Activated CD4-positive, alpha-beta T cell treated with anti-CD3 and anti-CD28 coated beads, Interleukin-2, amount 10 ng/mL, durations not matched to agents 24 days and 14 days (primary cell): ENCODE measurements at places on chromosomes 16 and 17. TPM values are rescaled to one million over a fixed set of nuclear protein-coding genes. Genes with fewer than 3 reads are reported as not detected.
A peak's percentile ranks its signal among the peaks of the same experiment; 100 is the strongest.

- no peak overlapping the region for H3K4me3 ChIP-seq
- H3K27me3 ChIP-seq = no peaks in the 10 kb centered on the region
- DNase-seq = no peak
- peaks cover 7% of the 10 kb centered on the region for H3K4me1 ChIP-seq
These were observed 46.5 kb downstream of the FAM222B start for GRCh38 chr17:28796062-28796461.

- H3K27ac ChIP-seq = no peak overlapping the region
- no peak overlapping the region for H3K4me3 ChIP-seq
- no peaks in the 10 kb centered on the region for H3K36me3 ChIP-seq
- peaks cover 47% of the 10 kb centered on the region for H3K27me3 ChIP-seq
These were observed 3.8 kb downstream of the CRYM start for GRCh38 chr16:21274172-21274726.

- peaks cover 25% of the 10 kb centered on the region for H3K36me3 ChIP-seq
- peak within 1 kb of the TSS; percentile 85 for H3K27ac ChIP-seq
- DNase-seq = peak; percentile 88
- peaks cover 11% of the 10 kb centered on the region for H3K4me1 ChIP-seq
These were observed at the start of gene SDR42E1 for GRCh38 chr16:82011199-82011641. SDR42E1 (minus strand) TSS chr16:82011470; CDS start chr16:82000858, 10,612 bp downstream.

DNA sequence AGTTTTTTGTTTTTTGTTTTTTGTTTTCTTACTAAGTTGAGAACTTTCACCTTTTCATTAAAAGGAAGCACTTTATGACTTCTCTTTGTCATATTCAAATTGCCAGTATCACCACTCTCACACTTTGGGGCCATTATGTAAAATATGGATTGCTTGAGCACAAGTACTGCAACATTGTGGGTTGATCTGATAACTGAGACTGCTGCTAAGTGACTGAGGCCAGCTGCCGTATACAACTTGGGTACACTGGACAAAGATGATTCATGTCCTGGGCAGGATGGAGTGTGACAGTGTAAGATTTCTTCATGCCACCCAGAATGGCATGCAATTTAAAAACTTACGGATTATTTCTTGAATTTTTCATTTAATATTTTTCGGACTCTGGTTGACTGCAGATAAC, 7.8 kb downstream of the TTC19 start:
- H3K4me1 ChIP-seq = peaks cover 15% of the 10 kb centered on the region
- no peak overlapping the region for H3K4me3 ChIP-seq
- no peak for DNase-seq
- H3K27me3 ChIP-seq = no peaks in the 10 kb centered on the region
- peaks cover 72% of the 10 kb centered on the region for H3K36me3 ChIP-seq
- H3K27ac ChIP-seq = no peak overlapping the region

DNA sequence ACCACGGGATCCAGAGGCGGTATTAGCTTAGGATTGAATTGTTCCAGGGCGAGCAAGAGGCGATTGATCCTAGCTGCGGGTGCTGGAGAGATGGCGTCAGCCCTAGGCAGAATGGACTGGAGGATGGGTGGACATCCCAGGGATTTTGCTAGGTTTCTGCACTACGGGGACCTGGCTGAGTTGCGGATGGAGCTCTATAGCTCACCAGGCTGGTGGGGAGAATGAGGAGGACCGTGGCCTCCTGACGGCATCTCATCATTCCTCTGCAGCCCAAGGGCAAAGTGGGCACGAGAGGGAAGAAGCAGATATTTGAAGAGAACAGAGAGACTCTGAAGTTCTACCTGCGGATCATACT, 614 bp downstream of the TMEM208 start:
- peaks cover 49% of the 10 kb centered on the region for H3K36me3 ChIP-seq
- H3K4me1 ChIP-seq = peaks cover 43% of the 10 kb centered on the region
- no peaks in the 10 kb centered on the region for H3K27me3 ChIP-seq
- peak overlapping the region; percentile 98 for H3K27ac ChIP-seq
- H3K4me3 ChIP-seq = peak overlapping the region; percentile 98

DNA sequence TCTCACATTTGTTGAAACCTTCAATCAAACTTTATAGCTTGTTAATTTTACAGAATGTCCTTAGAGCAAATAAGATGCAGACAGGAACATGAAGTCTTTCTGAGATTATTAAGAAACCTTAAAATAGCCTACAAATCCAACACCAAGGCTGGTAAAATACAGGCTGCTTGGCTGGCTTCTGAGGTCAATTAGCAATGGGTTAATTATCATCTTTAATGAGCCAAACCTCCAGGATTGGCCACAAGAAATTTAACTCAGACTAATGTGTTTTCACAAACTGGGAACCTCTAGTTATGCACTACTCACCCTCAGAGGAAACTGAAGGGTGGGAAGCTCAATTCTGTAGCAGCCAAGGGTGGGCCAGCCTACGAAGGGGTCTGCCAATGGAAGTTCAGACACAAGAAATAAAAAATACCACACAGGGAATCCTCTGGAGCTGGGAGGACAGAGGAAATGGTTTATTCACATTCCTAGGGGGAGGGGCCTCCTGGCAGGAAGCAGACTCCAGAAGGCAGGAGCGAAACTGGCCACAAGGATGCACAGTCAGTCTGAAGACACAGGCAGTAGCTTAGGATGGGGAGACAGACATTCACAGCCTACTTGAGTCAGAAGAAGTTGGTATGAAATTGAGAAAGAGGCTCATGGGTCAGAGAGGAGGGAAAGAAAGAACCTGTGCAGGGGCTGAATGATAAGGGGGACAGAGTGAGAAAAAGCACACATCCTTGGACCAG, 36.1 kb downstream of the HIC1 start:
- peak overlapping the region; percentile 94 for H3K27ac ChIP-seq
- H3K4me1 ChIP-seq = peaks cover 66% of the 10 kb centered on the region
- peaks cover 16% of the 10 kb centered on the region for H3K36me3 ChIP-seq

- no peak overlapping the region for H3K27ac ChIP-seq
- no peak for DNase-seq
- H3K4me3 ChIP-seq = no peak overlapping the region
- no peaks in the 10 kb centered on the region for H3K4me1 ChIP-seq
- no peaks in the 10 kb centered on the region for H3K27me3 ChIP-seq
These were observed 820.1 kb upstream of the RBFOX1 start for GRCh38 chr16:6512512-6512911.

DNA sequence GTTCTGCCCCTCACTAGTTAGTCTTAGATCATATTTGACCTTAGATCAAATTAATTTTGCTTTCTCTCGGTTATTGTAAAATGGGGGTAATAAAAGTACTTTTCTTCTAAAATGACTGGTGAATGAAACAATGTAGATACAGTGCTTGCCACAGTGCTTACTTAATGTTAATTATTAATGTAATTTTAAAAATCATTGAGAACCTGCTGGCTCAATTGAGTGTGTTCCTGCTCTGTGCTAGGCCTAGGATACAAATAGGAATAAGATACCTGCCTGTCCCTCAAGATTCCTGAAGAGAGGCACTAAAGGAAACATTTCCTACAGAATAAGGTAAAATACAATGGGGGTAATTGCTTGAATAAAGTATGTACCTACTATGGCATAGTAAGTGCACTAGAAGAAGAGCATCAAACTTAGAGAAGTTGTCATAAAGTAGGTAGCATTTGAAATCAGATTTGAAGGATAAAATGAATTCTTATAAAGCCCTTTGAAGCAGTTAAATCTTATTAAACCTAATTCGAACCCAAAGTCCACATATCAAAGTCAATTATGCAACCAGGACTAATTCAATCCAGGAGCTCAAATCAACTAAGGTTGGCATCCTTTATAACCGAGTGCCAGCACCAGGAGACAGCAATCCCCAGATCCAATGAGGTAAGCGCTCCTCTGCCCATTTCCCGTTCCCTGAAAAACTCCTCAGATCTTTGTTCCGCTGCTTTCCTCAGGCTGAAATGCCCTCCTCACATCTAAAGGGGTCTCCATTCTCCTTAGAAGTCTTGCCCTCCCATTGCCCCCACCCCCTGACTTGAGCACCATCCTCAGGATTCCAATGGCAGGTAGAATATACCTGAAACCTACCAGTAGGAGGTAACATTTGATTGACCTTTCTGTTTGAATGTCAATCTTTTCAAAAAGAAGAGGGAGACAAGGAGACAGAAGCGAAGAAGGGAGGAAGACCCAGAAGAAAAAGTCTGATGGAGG, 2.4 kb upstream of the MED13 start:
- no peak overlapping the region for H3K4me3 ChIP-seq
- H3K27me3 ChIP-seq = no peaks in the 10 kb centered on the region
- peaks cover 15% of the 10 kb centered on the region for H3K36me3 ChIP-seq
- DNase-seq = no peak

- DNase-seq = peak; percentile 68
- H3K4me1 ChIP-seq = peaks cover 3% of the 10 kb centered on the region
- no peaks in the 10 kb centered on the region for H3K36me3 ChIP-seq
- no peak overlapping the region for H3K27ac ChIP-seq
These were observed 66.4 kb upstream of the SMIM36 start for GRCh38 chr17:55577687-55578086.

- no peak overlapping the region for H3K27ac ChIP-seq
These were observed 361.6 kb downstream of the GRIN2A start for GRCh38 chr16:9820476-9821246.

- peak overlapping the region; percentile 98 for H3K4me3 ChIP-seq
- peak; percentile 81 for DNase-seq
- peak overlapping the region; percentile 96 for H3K27ac ChIP-seq
- H3K27me3 ChIP-seq = no peaks in the 10 kb centered on the region
- H3K36me3 ChIP-seq = peaks cover 17% of the 10 kb centered on the region
- peaks cover 33% of the 10 kb centered on the region for H3K4me1 ChIP-seq
These were observed 1.2 kb downstream of the JPT1 start for GRCh38 chr17:75152922-75153779.

- no peaks in the 10 kb centered on the region for H3K27me3 ChIP-seq
- peaks cover 7% of the 10 kb centered on the region for H3K36me3 ChIP-seq
- peaks cover 21% of the 10 kb centered on the region for H3K4me1 ChIP-seq
These were observed 580 bp downstream of the MT1X start for GRCh38 chr16:56682703-56683397.

DNA sequence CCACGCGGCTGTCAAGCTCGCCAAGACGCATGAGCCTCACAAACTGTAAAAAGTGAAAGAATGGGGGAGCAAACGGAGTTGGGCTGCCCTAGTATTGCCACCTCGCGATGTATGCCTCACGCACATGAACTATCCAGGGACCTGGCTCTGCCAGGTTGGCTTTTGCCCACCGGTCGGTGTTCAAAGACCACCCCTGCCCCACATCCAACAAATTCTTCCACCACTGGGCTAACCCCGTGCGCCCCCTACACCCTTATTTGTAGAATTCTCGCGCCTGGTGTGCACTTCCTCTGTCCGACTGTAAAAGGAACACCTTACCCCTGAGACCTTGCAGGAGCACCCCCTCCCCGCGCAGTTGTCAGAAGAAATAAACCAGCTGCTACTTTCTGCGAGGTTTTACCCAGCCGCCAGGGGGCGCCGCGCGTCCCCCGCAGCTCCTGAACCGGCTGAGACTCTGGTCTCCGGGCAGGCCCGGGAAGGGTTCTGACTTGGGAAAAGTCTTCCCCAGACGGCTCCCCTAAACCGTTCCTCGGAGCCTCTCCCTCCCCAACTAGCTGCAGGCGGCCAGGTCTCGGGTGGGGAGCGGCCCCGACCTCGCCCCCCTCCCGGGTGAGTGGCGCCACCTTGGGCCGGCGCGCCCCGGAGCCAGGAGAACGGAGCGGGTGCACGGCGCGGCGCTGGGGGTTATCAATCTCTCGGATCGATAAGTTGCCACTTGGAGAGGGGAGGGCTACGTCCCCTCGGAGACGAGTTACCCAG, 1.7 kb upstream of the ZNF423 start:
- H3K36me3 ChIP-seq = peaks cover 2% of the 10 kb centered on the region
- H3K27me3 ChIP-seq = peaks cover 56% of the 10 kb centered on the region
- peaks cover 3% of the 10 kb centered on the region for H3K4me1 ChIP-seq
- DNase-seq = peak; percentile 84

DNA sequence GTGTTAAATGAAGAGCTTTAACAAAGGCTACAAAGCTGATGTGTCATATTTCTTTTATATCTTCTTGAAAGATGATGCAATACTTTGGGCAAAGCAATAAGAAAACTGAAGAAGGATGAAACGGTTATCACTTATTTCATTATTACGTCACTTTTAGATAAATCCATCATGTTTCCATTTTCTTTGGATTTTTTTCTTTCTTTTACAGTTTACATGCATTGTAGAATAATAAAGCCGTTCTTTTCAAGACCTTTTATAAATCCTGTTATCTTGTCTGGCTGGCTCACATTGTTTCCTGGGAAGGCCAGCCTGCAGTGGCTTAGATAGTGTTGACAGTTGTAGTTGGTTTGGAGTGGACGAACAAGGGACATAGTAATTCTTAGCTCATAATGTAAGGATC, 28.9 kb downstream of the TANC2 start:
- no peak overlapping the region for H3K4me3 ChIP-seq
- no peaks in the 10 kb centered on the region for H3K36me3 ChIP-seq
- no peak for DNase-seq
- H3K27me3 ChIP-seq = no peaks in the 10 kb centered on the region
- no peak overlapping the region for H3K27ac ChIP-seq

- peak overlapping the region; percentile 4 for H3K27ac ChIP-seq
- H3K4me1 ChIP-seq = peaks cover 7% of the 10 kb centered on the region
- H3K4me3 ChIP-seq = no peak overlapping the region
- peaks cover 20% of the 10 kb centered on the region for H3K36me3 ChIP-seq
- H3K27me3 ChIP-seq = no peaks in the 10 kb centered on the region
- peak; percentile 79 for DNase-seq
These were observed 10.6 kb upstream of the NUDT16L1 start for GRCh38 chr16:4682616-4683254.

- no peak overlapping the region for H3K4me3 ChIP-seq
- no peak overlapping the region for H3K27ac ChIP-seq
- H3K4me1 ChIP-seq = peaks cover 20% of the 10 kb centered on the region
- H3K36me3 ChIP-seq = peaks cover 4% of the 10 kb centered on the region
- H3K27me3 ChIP-seq = peaks cover 52% of the 10 kb centered on the region
These were observed 5.8 kb downstream of the IRX3 start for GRCh38 chr16:54280751-54281150.

GRCh38 chr16:66948134-66948836, 12.8 kb upstream of the CES3 start:
- DNase-seq = peak; percentile 70
- H3K27me3 ChIP-seq = peaks cover 37% of the 10 kb centered on the region
- H3K4me1 ChIP-seq = peaks cover 18% of the 10 kb centered on the region

- H3K4me3 ChIP-seq = no peak overlapping the region
- no peaks in the 10 kb centered on the region for H3K4me1 ChIP-seq
- H3K27me3 ChIP-seq = peaks cover 6% of the 10 kb centered on the region
- H3K27ac ChIP-seq = no peak overlapping the region
These were observed 10.0 kb upstream of the PPL start for GRCh38 chr16:4946917-4947316.

Gene CCNF
- 44.7 and 45.7 TPM in 2 replicates for total RNA-seq

Gene IRX6
- total RNA-seq = not detected in 2 replicates

Gene DNAH17
- total RNA-seq = 0.02 TPM in 2 replicates

Gene PIK3R5
- 32.6 and 36.8 TPM in 2 replicates for total RNA-seq

Gene SSTR5
- not detected in 2 replicates for total RNA-seq

Gene HES7
- total RNA-seq = 1.5 and 2.1 TPM in 2 replicates

Gene WDR81
- total RNA-seq = 17.6 and 18.3 TPM in 2 replicates

Gene UTS2R
- total RNA-seq = 0.14 TPM in 1 of 2 replicates, not detected in the other

Gene MYO15B
- 24.3 and 25.4 TPM in 2 replicates for total RNA-seq

Gene KRT20
- not detected in 2 replicates for total RNA-seq
